ENCODE measurements at places on chromosomes 7 and 10.

DNA sequence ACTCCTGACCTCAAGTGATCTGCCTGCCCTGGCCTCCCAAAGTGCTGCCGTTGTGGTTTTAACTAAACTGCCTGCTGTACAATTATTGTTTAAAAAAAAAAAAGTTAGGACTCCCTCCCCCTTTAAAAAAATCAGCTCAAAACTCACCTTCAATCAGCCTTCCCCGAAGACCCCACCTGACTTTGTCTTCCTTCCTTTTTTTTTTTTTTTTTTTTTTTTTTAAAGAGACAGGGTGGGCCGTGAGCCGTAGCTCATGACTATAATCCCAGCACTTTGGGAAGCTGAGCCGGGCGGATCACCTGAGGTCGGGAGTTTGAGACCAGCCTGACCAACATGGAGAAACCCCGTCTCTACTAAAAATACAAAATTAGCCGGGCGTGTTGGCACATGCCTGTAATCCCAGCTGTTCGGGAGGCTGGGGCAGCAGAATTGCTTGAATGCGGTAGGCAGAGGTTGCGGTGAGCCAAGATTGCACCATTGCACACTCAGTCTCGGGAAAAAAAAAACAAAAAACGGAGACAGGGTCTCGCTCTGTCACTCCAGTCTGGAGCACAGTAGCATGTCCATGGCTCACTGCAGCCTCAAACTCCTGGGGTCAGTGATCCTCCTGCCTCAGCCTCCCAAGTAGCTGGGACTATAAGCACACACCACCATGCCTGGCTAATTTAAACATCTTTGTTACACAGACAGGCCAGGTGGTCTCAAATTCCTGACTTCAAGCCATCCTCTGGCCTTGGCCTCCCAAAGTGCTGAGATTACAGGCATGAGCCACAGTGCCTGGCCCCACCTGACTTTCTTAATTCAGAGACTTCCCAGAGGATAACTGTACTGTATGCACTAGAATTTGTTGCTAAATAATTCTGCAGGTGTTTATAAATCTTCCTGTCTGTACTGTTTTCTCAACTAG, 3.2 kb downstream of the FIS1 start:
- DNase-seq = no peak

DNA sequence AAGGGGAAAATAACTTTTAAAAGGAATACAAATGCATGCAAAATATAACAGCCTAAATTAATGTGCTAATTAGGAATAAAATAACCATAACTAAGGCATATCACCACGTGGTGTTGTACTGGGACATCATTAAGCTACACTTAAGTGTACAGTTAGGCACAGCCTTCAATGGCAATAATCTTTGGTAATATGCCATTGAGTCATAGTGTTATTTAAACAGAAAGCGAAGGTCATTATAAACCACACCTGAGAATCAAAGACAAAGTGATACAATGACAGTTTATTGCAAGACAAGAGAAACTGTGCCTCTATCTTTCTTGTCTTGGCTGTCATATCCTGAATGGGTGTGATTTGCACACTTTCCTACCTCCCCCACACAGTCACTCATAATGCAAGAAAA, 30.5 kb upstream of the AUTS2 start:
- no peak for DNase-seq

- DNase-seq = no peak
Measured at GRCh38 chr10:28294169-28294532, 8.7 kb downstream of the MPP7 start.

- DNase-seq = no peak
Measured at GRCh38 chr7:129422727-129423126, 11.5 kb upstream of the STRIP2 start.

GRCh38 chr10:133034092-133034491, 53.6 kb upstream of the ADGRA1 start:
- no peak for DNase-seq

- DNase-seq = no peak
Measured at GRCh38 chr10:35328404-35329037, 7.8 kb upstream of the CCNY start.

DNA sequence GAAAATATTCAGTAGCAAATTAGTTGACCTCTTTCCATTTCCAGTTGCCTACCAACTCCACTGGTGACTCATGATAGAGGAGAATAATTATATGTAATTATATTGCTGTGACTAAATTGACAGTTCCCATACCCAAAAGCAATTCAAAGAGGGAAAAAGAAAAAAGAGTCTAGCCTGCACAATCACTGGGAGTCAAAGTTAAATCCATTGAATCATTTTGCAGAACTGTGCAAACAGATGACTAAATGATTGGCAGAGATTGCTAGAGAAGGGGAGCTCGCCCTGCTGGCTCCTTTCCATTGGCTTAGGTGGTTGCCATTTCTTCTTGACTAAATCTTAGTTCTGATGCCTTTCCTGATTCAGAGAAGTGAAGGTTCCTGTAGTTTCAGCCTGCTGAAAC, 1228.6 kb upstream of the SORCS1 start:
- DNase-seq = no peak

GRCh38 chr7:149473251-149473650, 12.4 kb upstream of the ZNF777 start:
- no peak for DNase-seq

- DNase-seq = no peak
Measured at GRCh38 chr10:93471110-93471651, 11.0 kb downstream of the MYOF start.

GRCh38 chr10:98664329-98665042, 217.8 kb upstream of the HPS1 start:
- DNase-seq = no peak

GRCh38 chr10:127345231-127345965, 149.0 kb upstream of the INSYN2A start:
- DNase-seq = no peak

- DNase-seq = no peak
Measured at GRCh38 chr7:100896732-100897608, 1.3 kb upstream of the ACHE start.

DNA sequence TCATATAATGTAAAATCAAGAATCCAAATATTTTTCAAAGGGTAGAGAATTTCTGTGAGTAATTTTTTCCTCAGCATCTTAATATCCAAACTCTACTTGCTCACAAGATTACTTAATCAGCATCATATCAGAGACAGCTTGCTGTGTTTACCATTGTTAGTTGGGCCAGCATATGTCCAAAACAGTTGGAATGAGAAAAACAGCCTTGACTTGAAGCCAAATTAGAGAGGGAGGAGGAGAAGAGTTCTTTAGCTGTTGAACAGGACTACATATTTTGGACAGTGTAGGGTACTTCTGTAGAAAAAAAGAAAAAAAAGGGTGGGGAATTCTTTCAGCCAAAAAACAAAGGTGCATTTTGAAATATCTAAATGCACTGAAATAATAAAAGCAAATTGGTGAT, 69.8 kb downstream of the HDAC9 start:
- DNase-seq = no peak

DNA sequence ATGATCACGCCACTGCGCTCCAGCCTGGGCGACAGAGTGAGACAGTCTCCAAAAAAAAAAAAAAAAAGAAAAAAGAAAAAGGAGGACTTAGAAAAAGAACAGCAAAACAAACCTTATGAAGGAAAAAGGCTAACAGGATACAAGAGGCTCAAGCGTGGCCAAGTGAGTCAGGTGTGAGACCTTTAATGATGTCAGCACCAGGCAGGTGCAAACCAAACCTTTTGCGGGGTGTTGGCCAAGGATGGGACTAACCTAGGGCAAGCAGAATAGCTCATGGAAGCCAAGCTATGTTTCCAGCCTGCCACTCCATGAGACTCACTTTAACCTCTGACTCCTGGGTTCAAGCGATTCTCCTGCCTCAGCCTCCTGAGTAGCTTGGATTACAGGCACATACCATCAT, 11.3 kb upstream of the GNA12 start:
- no peak for DNase-seq

- DNase-seq = no peak
Measured at GRCh38 chr7:64625114-64626082, 40.5 kb upstream of the ZNF107 start.

GRCh38 chr10:49384268-49384953, 11.5 kb downstream of the DRGX start:
- no peak for DNase-seq

DNA sequence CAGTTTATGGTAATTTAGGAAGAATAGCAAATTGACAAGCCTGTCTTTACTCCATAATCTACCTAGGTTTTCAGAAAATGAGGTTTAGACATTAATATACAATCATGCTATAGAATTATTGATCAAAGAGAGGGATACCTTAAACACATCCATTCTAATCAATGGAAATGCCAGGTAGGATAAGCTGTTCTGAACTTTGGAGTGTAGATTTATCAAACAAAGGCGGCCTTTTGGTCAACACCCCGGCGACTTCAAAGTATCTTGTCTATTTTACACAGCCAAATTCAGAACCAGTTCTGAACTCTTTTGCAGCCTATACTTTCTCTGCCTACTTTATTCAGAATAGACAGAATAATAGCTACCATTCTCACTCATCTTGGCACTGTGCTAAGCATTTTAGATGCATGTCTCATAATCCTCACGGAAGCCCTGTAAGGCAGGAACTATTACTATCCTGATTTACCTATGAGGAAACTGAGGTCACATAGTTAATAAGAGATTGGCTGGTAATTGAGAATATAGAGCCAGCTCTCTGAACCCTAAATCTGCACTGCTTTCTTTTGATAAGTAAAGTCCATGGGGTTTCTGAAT, 641.9 kb upstream of the LRRTM3 start:
- no peak for DNase-seq

DNA sequence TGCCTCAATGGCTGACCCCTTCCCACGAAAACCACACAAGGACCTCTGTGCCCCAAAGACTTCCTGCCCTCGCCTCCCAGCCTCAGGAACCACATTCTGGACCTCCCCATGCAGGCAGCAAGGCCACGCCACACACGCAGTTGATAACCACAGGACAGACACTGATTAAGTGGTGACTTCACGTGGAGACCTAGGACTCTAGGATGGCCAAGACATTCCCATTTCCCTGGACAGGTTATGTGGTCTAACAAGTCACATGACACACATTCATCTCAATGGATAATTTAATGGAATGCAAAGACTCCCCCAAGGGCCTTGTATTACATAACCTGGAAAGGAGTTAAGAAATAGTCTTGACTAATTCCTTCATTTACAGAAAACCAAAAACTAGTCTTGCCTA, 110.2 kb downstream of the LARP4B start:
- DNase-seq = no peak

- DNase-seq = no peak
Measured at GRCh38 chr7:48360574-48360973, 189.3 kb downstream of the ABCA13 start.

DNA sequence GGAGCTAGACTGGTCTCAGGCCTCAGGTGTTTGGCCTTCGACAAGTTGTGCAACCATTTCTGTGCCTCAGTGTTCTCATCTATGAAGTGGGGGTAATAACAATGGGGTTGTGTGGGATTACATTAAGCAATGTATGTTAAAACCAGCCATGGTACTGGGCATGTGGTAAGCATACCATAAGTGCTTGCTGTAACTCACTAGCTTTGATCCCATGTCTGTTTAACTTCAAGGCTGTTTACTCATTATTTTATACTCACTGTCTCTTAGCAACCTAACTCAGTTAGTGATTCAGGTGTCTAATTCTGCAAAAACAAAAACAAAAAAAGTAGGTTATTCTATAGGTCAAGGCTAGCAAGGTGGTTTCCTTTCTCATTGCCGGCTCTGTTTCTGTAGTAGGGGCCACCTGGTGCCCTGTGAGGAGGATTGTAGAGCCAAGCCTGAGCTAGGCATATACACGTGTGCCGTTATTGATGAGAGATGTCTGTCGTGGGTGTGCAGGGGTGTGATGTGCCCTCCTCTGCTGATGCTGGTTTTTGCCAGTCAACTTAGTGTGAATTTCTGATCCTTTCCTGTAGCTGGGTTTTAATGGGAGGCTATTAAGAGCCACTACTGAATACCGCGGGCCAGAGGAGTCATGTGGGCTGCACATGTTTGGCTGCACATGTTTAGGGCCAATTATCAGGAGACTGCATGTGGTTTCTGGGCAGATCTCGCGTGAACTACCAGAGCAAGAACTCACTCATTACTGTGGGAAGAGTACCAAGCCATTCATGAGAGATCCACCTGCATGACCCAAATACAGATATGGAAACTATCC, 56.2 kb downstream of the EEPD1 start:
- no peak for DNase-seq

GRCh38 chr10:124576526-124577420, 115.2 kb downstream of the LHPP start:
- no peak for DNase-seq

GRCh38 chr10:78846071-78846470, 222.7 kb upstream of the ZMIZ1 start:
- DNase-seq = no peak

DNA sequence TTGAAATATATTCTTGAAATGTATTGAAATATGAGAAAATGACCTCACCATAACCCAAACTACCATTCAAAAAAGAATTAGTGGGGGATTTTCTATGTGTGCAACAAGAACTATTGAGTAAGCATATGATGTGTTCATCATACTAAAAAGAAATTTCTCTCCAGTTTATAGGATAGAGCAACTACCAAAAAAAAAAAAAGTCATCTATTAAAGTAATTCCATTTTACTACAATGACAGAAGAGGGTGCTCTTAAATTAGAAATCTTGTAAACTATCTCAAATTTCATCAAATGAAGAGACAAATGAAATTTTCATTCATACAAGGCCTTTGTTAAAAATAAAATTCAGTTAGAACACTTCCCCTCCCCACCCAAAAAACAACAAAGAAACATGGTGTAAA, 195.4 kb upstream of the PLXDC2 start:
- no peak for DNase-seq

GRCh38 chr7:105487579-105488571, 34.2 kb downstream of the PUS7 start:
- DNase-seq = no peak

DNA sequence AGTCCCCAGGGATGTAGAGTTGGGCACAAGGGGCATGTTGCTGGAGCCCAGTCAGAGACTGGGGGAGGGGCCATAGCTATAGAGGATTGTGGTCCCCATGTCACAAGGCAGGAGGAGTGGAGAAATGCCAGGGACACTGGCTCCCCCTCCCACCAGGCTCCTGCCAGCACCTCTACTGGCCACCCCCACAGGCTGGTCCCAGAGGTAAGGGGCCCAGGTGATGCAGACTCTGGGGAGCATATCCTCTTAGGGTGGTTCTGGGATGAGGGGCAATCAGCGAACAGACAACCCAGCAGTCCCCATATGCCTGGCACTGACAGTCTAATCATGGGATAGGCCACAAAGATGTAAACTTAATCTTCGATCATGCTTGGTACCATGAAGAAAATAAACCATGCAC, 21.2 kb downstream of the C10orf71 start:
- no peak for DNase-seq

DNA sequence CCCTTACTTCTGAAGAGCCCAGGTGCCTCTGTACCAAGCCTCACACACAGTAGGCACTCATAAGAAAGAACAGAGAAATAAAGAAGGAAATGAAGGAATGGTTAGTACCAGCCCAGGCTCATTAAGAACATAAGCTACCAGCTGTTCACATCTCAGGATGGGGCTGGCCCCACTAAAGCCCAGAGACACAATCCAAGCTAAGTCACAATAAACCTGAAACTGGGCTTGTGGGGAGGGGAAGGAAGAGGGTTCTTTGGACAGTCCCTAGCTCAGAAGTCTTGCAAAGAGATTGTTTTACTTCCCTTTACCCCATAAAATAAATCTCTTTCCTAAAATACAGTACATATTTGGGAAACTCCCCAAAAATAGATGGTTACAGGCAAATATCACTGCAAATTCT, 24.3 kb downstream of the FBXW4 start:
- DNase-seq = no peak

Data from stimulated activated CD4-positive, alpha-beta T cell treated with anti-CD3 and anti-CD28 coated beads, Interleukin-1b, Interleukin-23, amount 100 ng/mL, for 1 hour (primary cell).